ENCODE measurements at places on chromosomes 1 and 21. TPM values are rescaled to one million over a fixed set of nuclear protein-coding genes. Genes with fewer than 3 reads are reported as not detected.

The ZNF683 gene
- total RNA-seq, result not detected

The GNG12 gene
- 74.5 TPM for total RNA-seq

The GPR157 gene
- total RNA-seq, result 5.3 TPM

The SMG7 gene
- total RNA-seq, result 40.8 TPM

The LRRC53 gene
- not detected for total RNA-seq

Data from A549 treated with dexamethasone at 1 μM for 4 hours (cell line).